ENCODE measurements at places on chromosomes 1 and 21.

DNA sequence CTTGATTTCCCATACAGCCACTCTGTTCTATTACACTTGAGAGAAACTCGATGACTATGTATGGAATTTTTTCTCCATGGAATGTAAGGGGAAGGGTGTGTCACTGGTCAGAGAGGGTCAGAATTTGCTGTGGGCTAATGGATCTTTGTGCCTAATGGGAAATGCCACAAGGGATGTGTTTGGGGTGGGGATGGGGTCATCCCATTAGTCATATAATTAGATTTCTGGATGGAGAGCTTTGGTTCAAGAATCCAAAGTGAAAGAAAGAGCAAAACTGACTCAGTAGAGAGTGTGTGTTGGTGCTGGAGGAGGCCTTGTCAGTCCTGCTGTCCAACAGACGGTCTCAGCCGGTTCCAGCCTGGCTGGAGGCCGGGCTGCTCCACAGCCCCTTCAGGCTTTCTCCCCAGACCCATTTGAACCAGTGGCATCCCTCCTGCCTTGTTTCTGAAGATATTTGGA, 86.4 kb downstream of the LAMC2 start:
- no peak for DNase-seq

GRCh38 chr1:235473806-235474205, 30.4 kb downstream of the B3GALNT2 start:
- DNase-seq, result no peak

DNA sequence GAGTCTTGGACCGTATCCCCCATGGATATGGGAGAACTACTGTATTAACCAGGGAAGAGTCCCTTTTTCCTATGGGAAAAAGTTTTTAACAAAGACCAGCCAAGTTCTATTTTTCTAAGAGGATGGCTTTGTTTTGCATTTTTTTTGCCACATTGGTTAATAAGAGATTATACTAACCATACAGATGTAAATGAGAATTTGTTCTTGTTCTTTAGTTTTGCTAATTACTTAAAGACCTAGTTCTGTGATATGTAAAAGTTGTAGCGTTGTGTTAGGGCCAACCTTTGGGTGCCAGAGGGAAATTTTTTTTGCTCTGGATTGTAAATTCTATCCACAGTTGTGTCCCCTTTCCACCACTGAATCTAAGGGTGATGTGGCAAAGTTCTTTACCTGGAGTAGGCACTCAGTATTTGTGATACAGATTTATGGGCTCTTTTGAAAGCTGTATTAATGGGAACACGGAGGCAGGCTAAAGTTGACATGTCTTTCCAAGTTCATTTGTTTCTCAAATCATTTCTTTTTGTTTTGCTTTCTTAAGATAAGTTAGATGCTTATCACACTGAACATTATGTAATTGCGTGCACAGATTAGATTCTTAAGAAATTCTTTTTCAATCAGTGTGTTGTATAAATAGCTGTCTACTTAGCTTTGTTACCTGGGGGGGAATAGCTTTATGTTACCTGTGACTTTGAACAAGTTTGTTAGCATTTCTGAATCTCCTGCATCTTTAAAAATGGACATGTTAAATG, 2.9 kb downstream of the SOAT1 start:
- DNase-seq, result no peak

- no peak for DNase-seq
These were observed 18.6 kb downstream of the DCAF8 start for GRCh38 chr1:160243767-160244166.

DNA sequence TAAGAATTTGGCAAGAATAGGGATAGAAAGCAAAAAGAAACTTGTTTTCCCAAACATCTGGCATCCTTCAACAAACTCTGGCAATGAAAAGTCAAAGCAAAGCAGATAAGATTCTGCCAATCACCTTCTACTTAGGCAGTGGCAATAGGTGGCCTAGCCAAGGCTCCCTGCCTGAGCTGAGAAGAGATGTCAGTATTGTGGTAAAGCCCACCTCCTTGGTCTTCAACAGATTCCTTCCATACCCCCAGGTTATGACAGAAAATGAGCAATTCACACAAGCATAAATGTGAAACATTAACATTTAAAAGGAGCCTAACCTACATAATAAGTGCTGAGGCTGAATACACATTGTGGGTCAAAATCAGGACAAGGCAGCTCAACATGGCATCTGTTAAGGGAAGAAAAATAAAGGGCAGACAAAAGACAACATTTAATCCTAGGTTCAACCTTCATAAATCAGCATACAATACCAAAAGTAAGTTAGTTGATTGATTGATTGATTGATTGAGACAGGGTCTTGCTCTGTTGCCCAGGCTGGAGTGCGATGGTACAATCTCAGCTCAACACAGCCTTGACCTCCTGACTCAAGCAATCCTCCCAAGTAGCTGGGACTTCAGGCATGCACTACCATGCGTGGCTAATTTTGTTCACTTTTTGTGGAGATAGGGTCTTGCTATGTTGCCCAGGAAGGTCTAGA, 123.1 kb downstream of the AKT3 start:
- DNase-seq, result no peak

DNA sequence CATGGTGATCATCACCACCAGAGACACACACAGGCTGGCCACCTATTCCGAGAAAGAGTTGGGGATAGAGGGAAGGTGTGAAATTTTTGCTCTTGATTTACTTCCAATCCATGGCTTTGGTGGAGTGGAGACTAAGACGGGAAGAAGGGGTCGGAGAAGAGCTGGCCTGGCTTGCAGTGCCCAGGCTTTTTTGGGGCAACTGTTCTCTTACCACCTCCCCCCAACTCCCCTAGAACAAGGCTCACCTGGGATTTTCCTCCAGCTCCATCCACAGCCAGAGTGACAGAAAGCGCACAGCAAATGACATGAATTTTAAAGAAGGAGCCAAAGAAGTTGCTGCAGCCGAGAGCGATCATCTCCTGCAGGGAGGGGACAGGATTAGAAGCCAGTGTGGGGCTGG, 16.0 kb downstream of the SLC26A9 start:
- DNase-seq, result no peak
